ENCODE measurements at places on chromosomes 7 and 10. TPM values are rescaled to one million over a fixed set of nuclear protein-coding genes. Genes with fewer than 3 reads are reported as not detected.

Gene FAM25G
- not detected for total RNA-seq

Gene SPDYE16
- total RNA-seq = not detected

Gene CDH23
- total RNA-seq = 0.14 TPM

Gene ACTL6B
- total RNA-seq = not detected

Gene GPR26
- under 0.01 TPM for total RNA-seq

Gene PDE1C
- total RNA-seq = under 0.01 TPM

Gene MEIG1
- not detected for total RNA-seq

Gene CNPY1
- not detected for total RNA-seq

Gene OR2A5
- total RNA-seq = not detected

Gene IFIT2
- 6.4 TPM for total RNA-seq

Gene NPSR1
- not detected for total RNA-seq

Gene FFAR4
- total RNA-seq = not detected

Gene STOX1
- total RNA-seq = under 0.01 TPM

Gene TEX47
- not detected for total RNA-seq

Gene ELAPOR2
- 10.5 TPM for total RNA-seq

Gene FAM237B
- not detected for total RNA-seq

Gene SH2D4B
- under 0.01 TPM for total RNA-seq

Gene TMEM178B
- 0.07 TPM for total RNA-seq

Gene GPR141
- not detected for total RNA-seq

Gene ANKRD30A
- total RNA-seq = not detected

Gene TSPAN15
- total RNA-seq = 4.4 TPM

Gene PRKCQ
- 4.8 TPM for total RNA-seq

Gene ADRA2A
- not detected for total RNA-seq

Gene PTN
- 0.07 TPM for total RNA-seq

Gene GRK5
- 4.9 TPM for total RNA-seq

Gene ZP3
- total RNA-seq = 19.4 TPM

Gene ASIC3
- 0.34 TPM for total RNA-seq

Gene PDGFA
- 56.0 TPM for total RNA-seq

Gene TIMM23B
- 22.2 TPM for total RNA-seq

Gene TMEM26
- not detected for total RNA-seq

Gene TRIM74
- 0.21 TPM for total RNA-seq

Gene GCK
- total RNA-seq = 0.34 TPM

Gene ABCF2
- total RNA-seq = 64.9 TPM

Gene PPP1R3C
- 20.8 TPM for total RNA-seq

Gene ACSM6
- not detected for total RNA-seq

Gene EPHB6
- total RNA-seq = 0.34 TPM

Gene EIF5AL1
- 0.34 TPM for total RNA-seq
